ENCODE measurements at places on chromosomes 13 and 19.

DNA sequence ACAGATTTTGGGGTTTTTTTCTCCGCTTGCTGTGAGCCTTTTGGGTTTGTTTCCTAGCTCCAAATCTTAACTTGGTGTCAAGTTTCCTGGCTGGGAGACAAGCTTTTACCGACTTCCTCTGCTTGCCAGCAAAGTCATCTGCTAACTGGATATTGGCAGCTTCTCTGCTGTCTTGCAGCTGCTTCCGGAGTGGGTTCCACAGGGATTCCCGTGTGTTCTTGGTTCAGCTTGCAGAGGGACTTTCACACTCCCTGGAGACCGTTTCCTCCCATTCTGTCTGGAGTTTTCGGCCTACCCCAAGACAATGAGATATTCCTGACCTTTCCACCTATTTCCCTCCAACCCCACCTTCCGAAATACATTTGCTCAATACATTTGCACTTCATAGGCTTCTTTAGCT is 2.2 kb upstream of the COLGALT1 start:
- no peak for DNase-seq

GRCh38 chr13:60009300-60010253 is 154.2 kb downstream of the DIAPH3 start:
- DNase-seq = no peak

DNA sequence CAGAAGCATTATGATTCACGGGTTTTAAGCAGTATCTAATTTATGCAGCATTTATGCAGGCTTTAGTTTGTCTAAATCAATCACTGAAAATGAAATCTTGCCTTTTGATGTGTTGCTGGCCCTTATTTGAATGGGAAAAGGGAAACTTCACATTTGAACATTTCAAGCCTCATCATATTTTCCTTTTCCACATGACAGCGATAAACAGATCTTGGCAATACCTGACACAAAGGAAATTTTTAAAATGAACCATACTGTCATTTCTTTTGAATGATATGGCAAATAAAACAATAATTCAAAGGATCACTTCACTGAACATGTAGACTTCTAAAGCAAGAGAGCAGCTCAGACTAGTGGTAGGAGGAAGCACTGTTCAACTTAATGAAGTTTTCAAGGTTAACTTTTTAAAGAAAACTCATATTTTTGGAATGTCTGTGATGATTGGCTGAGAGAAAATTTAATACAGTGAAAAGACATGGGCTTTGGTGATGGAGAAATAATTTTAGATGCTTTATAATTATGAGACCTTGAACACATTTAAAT is 198.1 kb downstream of the OXGR1 start:
- no peak for DNase-seq

- DNase-seq = no peak
Observed at GRCh38 chr13:51422484-51422883, 30.4 kb downstream of the INTS6 start.

- no peak for DNase-seq
Observed at GRCh38 chr13:80881942-80882445, 541.1 kb upstream of the SPRY2 start.

- no peak for DNase-seq
Observed at GRCh38 chr19:28615546-28615916, 597.4 kb downstream of the UQCRFS1 start.

DNA sequence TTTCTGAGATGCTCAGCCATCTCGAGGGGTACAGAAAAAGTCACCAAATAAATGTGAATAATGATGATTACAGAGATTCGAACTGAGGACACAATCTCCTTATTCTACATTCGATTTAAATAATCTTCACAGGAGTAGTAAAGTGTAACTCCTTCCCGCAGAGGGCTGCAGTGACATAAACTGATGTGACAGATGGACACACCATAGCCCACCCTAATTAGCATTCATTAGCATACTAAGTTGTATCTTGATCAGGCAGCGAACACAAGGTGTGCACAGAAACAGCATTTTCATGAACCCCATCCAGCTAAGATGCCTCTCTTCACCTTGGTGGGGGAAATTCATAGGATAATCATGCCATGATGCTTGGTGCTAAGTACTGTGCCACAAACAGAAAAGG is 83.0 kb downstream of the TNFSF11 start:
- DNase-seq = no peak

DNA sequence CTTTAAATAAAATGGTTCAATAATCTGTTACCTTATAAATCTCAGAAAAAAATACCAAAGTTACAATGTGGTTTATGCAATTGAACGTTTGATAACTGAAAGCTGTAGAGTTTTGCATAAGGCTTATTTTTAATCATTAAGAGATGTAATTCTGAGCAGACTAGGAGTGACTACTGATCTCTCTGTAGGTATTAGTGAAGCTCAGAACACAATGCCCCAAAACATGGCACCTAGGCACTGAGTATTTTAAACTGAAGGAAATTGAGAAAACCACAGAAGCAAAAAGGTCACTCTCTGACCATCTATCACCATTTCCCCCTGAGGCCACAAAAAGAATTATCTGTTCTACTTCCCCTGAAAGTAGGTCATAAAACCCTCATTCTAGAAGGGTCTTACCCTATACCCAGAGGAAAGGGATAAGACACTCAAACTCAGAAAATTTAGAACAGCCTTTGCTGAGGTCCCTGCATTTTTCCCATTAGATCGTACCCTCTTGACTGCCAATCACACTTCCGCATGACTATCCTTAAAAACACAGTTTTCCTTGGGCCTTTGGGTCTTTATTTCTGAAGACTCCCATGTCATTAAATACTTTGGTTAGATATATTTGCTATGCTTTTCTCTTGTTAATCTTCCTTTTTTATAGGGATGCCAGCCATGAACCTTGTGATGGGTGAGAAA is 158.1 kb downstream of the PCDH9 start:
- no peak for DNase-seq

DNA sequence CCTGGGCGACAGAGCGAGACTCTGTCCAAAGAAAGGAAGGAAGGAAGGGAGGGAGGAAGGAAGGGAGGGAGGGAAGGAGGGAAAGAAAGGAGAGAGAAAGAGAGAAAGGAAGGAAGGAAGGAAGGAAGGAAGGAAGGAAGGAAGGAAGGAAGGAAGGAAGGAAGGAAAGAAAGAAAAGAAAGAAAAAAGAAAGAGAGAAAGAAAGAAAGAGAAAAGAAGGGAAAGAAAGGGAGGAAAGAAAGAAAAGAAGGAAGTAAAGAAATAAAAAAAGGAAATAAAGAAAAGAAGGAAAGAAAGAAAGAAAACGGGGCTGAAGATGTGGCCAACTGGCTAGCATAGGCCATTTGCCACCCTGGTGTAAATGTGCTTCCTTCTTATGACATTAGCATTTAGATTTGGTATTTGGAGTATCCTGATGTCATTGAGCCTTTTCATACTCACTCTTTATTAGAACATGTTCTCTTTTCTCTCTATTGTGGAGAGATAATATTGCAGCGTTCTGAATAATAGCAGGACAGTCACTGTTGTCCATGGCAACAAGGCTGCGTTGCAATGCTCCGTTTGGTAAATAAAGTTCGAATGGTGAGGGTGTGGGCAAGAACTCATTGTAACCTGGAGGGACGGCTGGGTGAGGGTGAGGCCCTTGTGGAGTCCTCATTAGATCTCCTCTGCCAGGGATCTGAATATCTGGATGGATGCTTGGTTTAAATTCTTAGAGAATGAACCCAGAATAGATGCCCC is 173.9 kb upstream of the UBL3 start:
- no peak for DNase-seq

GRCh38 chr19:28316464-28316863 is 896.5 kb downstream of the UQCRFS1 start:
- no peak for DNase-seq

DNA sequence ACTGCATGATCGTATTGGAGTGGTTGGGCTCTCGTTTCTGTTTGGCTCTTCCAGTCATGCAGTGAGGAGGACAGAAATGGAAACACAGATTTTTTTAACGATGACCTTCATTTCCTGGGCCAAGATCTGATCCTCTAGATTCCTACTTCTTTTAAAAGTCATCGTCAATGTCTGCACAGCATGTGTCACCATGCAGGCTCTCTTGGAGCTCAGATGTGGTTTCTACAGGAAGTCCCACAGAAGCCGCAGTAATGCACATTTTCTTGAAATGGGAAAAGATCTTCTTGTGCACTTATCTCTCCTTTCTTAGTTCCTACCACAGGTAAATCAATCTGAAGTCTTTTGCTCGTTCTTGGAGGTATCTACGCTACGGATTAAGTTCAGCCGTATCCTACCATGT is 626.9 kb downstream of the EFNB2 start:
- no peak for DNase-seq

DNA sequence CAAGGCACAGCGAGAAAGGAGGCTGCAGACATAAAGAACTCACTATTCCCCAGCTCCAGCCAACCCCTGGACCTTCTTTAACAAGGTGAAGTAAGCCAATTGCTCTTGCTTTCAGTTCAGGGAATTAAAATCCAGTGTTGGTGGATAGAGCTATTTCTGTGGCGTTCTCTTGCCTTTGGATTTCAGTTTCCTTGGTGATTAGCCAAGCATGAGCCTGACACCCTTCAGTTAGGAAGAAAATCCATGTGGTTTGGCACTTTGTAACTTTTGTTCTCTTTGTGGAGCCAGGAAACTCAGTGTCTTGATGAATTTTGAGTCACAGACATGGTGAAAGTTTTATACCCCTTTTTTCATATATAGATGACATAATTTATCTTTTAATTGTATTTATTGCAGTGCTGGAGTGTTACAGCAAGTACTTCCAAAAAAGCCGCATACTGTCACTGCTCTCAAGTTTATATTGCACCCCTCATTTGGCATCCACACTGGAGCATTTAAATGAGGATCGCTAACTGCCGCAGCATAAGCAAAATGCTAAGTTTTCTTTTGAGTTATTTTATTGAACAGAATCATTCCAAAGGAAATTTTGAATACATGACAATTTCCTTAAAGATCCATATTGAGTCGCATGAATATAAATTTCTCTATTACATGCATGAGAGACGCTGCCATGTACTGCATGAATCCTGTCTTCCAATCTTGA is 406.8 kb downstream of the MYO16 start:
- no peak for DNase-seq

DNA sequence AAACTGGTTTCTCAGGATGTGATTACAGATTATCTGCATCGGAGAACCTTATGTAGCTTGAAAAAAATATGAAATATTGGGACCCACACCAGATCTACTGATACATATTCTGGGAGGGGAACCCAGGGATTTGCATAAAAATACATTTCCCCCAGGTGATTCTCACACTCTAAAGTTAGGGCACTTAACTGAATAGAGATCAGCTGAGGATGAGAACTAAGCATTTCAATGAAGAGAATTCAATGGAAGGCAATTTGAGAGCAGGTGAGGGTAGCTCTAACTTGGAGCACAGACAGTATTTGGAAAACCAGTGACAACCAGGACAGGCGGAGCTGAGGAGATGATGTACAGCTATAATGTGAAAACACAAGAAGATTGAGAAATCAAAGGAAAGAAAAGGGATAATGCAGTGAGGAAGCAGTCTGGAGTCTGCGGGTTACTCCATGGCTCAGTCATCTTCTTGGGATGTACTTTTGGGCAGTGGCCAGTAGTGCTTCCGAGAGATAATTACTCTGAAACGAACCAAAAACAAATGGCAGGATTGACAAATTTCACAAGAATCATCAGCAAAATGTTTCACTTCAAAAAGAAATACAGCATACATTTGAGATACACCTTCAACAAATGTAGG is 6.1 kb upstream of the OXGR1 start:
- DNase-seq = no peak

DNA sequence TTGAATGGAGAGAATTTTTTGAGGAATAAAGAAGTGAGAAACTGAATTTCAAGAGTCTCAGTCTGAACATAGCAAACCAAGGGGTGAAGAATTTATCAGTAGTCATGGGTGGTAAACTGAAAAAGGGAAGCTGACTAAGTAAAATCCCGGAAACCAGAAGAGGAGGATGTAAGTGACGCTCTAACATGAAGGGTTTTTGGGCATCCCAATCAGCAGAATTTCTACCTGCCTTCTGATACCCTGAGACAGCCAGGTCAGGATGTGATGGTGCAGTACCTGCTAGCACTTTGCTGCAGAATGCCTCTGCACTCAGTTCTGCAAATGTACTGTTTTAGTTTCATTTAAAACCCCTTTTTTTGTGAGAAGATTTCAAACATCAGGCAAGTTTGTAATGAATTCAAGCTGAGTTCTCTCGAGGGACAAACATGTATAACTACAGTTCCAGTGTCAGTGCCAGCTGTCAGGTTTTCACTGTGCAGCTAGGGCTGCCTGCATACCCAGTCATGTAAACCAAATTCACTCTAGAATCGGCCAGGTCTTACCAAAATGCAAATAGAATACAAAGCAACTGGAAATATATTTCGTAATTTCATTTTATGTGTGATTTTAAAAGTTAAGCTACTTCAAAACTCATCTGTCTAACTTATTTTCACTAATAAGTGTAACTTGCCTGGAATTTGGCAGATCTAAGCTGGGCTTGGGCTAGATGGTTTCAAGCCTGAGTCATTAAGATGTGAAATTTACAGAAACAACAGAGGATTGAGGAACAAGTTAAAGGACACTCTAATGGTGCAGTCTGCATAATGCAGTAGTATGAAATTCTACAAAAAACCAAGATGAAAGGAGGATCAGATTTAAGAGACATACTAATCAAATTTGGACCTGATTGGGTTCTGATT is 13.8 kb downstream of the METTL21C start:
- no peak for DNase-seq

DNA sequence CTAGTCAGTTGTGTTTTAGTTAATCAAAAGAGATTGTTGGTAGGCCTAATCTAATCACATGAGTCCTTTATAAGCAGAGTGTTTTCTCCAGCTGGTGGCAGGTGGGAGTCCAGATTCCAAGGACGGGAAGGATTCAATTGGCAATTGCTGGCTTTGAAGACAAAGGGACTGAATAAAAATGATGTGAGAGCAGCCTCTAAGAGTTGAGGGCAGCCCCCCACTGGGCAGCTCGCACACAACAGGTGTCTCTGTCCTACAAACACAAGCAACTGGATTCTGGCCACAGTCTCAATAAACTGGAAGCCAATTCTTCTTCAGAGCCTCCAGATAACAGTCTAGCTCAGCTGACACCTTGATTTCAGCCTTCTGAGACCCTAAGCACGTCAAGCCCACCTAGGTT is 915.2 kb downstream of the PCDH9 start:
- no peak for DNase-seq

DNA sequence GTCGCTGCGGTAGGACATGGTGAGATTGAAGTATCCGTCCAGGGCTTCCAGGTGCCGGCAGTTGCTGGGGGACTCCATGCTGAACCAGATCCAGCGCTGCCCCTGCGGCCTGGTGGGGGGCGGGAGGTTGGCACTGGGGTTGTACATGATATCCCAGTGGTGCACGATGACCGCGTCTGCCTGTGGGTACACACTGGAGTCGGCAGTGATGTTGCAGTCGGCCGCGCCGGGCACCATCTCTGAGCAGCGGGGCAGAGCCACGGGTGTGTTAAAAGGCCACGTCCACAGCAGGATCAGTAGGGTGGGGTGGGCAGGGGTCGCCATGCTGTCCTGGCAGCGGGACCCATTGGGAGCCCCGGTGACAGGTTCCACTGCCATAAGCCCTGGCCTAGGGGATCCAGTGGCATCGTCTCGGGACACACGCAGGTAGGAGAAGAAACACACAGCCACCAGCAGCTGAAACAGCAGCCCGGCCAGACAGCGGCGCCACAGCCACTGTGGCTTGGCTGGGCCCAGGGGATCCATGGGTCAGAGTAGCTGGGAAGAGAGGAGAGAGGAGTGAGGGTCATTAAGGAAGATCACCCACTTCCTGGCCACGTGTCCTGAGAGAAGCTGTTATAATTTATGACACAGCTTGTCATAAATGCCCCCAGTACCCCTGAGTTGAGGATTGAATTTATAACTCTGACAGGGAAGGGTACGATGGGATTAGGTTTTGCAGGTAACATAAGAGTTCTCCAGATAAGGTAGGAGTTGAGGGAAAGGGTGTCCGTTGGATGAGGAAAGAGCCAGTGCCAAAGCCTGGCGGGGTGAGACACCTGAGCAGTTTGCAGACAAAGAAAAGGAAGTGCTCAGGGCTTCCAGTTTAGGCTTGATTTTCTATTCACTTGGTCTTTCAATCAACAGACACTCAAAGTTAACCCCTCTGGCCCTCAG is 2.9 kb downstream of the FUT5 start:
- DNase-seq = no peak
